AG08396 (cell line): ENCODE measurements at places on chromosomes 3 and 15.

DNA sequence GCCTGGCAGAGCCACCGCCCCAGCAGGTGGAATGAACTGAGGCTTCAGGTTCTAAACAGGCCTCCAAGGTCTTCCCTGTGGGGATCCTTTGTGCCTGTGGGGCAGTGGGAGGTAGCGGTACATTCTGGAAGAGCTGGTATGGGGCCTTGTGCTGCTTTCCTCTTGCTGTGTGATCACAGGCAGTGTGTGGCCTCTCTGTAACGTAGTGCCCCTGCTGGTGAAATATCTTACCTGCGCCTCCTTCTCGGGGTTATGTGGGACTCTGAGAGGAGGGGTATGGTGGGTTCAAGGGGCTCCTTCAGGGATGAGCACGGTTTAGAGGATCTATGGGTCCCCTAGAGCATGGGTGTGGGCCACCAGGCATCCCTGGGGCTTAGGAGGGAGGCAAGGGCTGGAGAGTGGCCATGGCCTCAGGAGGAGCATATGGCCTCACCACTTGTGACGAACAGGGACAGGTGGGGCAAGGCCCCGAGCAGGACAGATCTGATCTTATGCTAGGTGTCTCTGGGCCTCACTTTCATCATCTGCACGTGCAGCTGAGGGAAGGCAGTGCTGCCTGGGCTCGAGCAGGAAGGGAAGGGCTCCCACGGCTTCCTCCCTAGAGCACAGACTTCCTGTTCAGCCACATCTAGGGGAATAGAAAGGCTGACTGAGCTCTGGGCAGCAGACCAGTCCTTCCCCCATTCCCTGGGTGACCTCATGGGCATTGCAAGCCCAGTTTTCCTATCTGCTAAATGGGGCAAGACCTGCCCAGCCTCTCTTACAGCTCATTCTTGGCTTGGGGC is 1.9 kb upstream of the ALS2CL start:
- DNase-seq: no peak

DNA sequence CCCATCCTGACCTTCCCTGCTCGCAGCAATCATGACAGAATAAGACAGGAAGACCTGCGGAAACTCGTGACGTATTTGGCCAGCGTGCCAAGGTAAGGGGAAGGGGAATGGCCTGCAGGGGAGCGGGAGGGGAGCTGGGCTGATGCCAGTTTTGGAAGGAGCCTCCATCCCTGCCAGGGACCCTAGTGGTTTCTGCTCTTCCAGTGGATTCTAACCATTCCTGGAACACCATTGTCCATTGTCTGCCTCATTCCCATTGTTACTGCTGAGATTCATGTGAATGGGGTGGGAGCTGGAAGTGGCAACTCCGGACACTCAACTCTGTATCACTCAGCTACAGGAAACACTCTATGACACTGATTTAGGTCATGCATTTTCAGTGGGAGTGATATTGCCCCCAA is 242.9 kb upstream of the ROPN1 start:
- DNase-seq: no peak

- DNase-seq: no peak
These were observed 2.3 kb upstream of the MED12L start for GRCh38 chr3:151082880-151083838.

DNA sequence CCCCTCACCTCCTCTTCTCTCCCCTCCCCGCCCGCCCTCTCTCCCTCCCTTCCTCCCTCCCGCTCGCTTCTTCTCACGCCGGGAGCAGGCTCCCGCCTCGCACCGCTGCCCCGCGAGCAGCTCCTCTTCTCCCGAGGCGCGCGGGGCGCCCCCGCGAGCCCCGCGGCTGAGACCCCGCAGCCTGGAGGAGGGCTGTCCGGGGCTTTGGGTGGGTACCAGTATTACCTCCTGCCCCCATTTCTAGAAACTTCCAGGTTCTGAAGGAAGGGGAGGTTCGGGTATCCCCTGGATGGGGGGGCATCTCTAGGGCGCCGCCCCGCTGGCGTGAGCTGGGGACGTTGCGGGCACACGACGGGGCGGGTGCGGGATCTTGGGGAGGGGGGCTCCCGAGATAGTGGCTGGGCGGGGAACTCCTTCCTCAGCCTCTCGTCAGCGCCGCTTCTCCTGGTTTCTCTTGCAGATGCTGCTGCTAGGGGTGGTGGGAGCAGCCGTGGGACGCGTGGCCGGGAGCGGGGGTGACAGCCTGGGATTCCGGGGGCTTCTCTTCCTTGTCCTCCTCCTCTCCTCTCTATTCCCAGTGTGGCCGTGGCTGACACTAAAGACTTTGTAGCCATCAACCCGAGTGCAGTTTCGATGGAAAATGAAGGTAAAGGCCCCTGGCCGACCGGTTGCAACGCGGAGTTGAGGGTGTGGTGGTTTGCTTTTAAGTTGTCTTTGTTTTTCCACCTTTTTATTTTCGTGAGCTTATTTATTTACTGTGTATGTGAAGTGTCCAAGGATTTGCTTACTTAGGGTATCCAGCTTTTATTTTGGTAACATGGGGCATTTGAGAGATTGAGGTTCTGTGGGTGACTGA is 474 bp downstream of the ATP2C1 start:
- peak; percentile 41 for DNase-seq

DNA sequence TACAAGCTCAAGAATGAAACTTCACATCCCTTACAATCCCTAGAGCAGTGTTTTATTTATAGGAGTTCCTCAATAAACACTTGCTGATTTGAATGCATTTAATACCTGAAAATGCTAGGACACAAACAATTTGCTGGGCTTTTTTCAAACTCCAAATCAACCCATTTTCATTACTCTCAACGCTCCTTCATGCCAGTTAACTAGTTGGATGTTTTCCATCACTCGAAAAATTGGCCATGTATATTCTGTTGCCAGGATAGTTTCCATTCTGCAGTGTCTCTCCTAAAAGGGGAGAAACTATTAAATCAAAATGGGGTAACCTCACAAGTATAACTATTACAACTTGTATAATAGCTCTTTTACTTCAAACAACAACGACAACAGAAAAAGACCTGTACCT is 1.2 kb downstream of the GBE1 start:
- no peak for DNase-seq

GRCh38 chr3:186942168-186942567 is 11.8 kb downstream of the ST6GAL1 start:
- no peak for DNase-seq

- DNase-seq: peak; percentile 40
These were observed 138.8 kb upstream of the PLXND1 start for GRCh38 chr3:129745253-129745652.

- DNase-seq: no peak
These were observed 14.4 kb downstream of the MST1R start for GRCh38 chr3:49889296-49889695.

DNA sequence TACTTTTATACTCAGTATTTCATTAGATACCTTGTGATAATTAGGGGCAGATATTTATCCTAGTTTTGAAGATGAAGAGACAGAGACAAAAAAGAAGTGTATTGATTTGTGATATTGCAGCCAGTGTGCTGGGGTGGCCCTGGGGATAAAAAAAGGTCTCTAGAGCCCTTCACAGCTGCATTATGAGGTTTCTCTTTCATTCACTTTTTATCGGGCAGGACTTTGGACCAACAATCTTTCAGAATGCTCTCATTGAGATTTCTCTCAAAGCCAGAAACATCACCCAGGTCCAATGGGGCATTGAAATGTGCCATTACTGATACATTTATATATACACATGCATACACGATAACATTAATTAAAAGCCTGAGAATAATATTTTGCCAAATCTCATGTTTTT is 20.5 kb upstream of the SELENOT start:
- no peak for DNase-seq

- DNase-seq: no peak
These were observed 23.6 kb upstream of the KLF13 start for GRCh38 chr15:31302778-31303725.
